ENCODE measurements at places on chromosomes 5 and 9.
A peak's percentile ranks its signal among the peaks of the same experiment; 100 is the strongest.

DNA sequence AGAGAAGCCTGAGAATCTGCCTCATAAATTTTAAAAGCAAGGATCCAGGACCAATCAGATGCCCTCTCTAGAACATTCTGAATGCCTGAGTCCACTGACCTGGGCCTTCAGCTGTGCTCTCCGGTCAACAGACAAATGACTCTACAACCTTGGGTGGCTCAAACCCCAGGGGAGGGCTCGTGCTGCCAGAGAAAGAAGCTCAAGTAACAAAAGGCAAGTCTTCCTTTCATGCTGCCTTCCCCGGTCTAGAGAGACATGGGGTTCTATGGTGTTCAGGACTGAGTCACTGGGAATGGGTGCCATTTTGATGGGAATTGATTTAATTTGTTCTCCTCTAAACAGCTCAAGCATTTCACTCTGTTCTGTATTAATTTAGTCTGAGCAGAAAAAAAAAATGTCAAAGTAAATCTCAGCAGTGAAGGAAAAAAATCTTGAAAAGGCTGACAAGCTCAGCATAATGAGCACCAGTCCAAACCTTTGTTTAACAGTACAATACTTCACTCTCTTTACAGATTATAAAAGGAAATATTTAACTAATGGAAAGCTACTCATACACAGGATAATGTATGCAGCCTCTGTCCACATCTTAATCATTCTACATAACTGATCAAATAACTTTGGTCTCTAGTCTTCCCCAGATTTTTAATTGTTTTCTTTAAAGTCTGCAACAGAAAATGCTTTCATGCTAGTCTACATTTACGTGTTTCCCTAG is 191.0 kb downstream of the GLIS3 start:
- no peak for DNase-seq

GRCh38 chr9:93673021-93673838 is 96.8 kb downstream of the PHF2 start:
- DNase-seq: no peak

DNA sequence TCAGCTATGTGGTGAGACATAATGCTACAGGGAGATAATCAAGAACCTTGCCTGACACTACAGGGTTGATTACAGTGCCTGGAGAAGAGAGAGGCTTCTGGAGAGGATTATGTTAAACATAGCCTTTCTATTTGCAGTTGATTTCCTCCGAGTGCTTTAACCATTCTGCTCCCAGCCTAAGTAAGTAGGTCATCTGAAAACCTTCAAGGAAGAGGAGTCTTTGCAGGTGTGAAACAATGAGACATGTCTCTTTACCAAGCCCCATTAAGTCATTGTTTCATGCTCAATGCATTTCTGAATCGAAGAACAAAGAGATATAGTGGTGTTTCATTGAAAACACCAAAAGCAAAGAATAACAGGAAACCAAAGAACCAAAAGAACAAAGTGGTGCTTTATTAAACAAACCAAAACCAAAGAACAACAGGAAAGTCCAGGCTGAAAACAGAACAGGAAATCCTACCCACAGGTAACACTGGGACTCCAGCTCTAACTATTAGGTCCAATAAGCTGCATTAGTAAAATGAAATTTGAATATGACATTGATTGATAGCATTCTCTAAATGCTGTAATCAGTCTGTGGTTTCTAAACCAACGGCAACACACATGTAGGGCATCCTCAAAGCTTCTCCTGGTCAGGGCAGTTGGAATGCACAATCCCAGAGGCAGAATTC is 113.3 kb upstream of the SPATA31D4 start:
- DNase-seq: no peak

DNA sequence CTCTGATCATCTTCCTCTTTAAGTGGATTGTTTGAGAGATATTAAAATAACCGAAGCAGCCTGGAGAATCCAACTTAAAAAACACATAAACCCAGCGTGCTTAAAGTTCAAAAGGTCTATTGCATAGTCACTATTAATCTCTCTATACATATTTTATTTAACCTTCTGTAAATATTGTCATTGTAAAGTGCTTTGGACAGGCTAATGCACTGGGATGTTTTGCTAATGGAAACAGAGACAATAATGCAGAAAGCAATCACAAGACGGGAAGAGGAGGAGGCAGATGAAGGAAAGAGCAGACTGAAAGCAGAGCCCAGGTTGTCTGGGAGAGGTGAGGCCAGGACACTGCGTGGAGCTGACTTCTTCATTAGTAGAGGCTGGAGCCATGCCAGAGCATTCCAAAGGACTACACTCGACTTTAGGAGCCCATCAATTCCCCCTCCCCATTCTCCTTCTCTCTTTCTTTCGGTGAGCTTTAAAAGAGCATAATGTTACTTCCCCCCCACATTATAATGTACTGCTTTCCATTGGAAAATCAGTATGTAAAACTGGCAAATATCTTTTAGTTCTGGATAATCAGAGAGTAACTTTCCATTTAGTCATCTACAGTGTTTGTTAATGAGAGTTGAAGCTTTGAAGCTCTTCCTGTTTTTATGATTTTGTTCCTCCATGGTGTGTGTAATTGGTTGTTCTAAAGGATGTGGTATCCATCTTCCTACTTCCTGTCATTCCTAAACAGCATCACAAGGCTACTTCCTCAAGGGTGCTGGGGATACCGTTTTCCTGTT is 307.3 kb upstream of the MPDZ start:
- no peak for DNase-seq

GRCh38 chr9:27337833-27338526 is 41.0 kb upstream of the EQTN start:
- no peak for DNase-seq

GRCh38 chr5:39570403-39571027 is 145.7 kb upstream of the DAB2 start:
- DNase-seq: no peak

GRCh38 chr5:172806897-172807672 is 27.0 kb upstream of the ERGIC1 start:
- peak; percentile 69 for DNase-seq
